Activated T-helper 2 cell treated with anti-CD3 and anti-CD28 coated beads, Interferon-gamma antibody, Interleukin-2, Interleukin-4, amounts not matched to agents 10 μg/mL and 5 μg/mL and 100 μg/mL, durations not matched to agents 14 hours and 24 hours and 36 hours (primary cell): ENCODE measurements at places on chromosomes 4 and X.

GRCh38 chrX:93591398-93591797 is 82.0 kb downstream of the NAP1L3 start:
- DNase-seq, result no peak

GRCh38 chr4:101177154-101177553 is 170.2 kb downstream of the PPP3CA start:
- DNase-seq, result no peak

GRCh38 chrX:118418811-118419251 is 72.9 kb downstream of the WDR44 start:
- no peak for DNase-seq

- no peak for DNase-seq
Measured at GRCh38 chrX:133053861-133054598, 42.9 kb downstream of the USP26 start.
